HT-29 (cell line): ENCODE measurements at places on chromosomes 11 and 22. TPM values are rescaled to one million over a fixed set of nuclear protein-coding genes. Genes with fewer than 3 reads are reported as not detected.
A peak's percentile ranks its signal among the peaks of the same experiment; 100 is the strongest.

DNA sequence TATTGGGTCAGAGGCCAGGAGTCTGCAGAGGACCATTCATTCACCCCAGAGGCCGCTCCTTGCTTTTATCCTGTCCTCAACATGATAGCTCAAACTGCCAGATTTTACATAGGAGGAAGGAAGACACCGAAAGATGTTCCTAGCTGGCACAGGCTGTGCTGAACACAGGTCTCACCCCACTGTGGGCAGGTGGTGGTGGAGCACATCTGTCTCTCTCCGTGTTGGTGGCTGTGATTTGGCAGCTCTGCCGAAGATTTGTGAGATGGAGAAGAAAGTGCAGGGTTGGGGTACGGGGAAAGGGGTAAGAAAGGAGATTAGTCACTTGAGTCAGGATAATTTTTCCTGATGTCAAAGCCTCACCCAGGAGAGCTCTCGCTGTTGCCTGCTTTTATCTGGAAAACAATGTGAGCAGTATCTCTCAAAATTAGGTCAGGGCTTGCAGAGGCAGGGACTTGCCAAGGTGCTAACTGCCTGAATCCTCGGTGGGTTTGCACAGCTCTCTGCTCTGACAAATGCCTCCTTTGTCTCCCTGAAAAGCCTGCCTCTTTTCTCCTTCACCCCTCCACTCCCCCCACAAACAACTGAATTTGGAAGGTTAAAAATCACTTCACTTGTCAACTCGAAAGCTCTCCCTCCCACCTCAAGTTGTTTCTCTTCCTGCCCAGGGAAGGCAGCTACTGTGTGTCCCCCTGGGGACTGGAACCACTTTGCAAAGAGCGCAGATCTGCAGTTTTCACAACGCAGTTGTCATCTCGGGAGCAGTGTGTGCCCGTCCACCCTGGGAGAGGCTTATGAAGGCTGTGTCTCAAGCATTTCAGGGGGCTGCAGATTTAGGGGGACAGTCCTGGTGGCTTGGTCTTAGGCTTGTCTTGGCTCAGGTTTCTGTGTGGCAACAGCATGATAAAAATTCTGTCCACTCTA lies 299.7 kb downstream of the ST3GAL4 start:
- no peak for DNase-seq

DNA sequence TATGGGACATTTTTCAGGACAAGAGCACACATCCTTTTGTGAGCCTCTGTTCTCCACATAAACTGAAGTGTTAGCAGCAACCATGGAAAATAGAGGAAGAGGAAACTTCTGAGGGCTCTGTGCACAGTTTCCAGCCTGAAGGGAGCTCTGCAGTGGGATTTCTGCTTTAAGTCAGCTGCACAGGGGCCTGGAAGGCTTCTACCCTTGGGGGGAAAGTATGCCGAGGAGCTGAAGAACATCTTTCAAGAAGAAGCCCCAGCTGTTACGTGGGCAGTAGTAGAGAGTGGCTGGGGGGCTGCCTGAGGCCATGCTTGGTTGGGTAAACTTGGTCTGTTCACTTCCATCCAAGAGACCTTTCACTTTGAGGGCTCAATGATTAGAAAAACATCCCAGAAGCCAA lies 82.7 kb upstream of the EED start:
- DNase-seq = no peak

DNA sequence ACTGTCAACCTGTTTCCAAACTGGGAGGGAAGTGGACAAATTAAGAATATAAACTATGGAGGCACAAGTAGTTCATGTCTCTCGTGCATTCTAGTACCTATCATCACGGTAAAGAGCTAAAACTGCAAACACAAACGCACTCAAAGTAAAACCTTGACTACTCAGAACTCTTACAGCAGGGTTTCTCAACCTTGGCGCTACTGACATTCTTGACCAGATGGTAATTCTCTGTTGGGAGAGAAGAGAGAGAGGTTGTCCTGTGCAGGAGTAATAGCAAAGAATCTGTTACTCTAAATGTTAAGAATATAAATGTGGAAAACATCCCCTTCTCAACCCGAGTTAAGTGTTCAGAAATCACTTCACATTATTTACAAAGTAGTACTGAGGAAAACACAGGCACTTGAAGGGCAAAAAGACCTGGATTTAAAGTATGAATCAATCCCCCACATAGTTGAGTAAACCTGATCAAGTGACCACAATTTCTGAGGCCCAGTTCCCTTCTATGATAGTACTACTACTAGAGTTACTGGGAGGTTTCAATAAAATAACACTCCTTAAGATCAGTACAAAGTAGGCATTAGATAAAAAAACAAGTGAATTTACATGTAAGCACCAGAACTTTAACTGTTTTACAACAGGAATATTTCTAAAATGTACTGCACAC lies 73.1 kb upstream of the ARHGAP32 start:
- no peak for DNase-seq

GRCh38 chr11:34680918-34681586 lies 60.2 kb downstream of the EHF start:
- peak; percentile 88 for DNase-seq

DNA sequence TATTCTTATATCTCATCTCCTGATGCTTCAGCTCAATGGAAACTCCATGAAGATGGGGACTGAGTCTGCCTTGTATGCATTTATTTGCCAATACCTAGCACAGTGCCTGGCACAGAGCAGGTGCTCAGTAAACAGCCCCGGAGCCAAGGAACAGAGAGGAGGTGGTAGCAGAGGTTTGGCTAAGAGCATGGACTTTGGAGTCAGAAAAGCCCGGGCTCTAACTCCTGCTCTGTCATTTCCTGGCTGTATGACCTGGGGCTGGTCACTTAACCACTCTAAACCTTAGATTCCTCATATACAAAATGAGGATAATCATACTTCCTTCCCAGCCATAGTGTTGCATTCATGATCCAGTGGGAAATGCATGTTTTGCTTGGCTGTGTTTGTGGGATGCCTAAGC lies 36.6 kb downstream of the TP53I11 start:
- DNase-seq = no peak

GRCh38 chr22:20783844-20784723 lies 10.2 kb downstream of the SERPIND1 start:
- DNase-seq = peak; percentile 79

DNA sequence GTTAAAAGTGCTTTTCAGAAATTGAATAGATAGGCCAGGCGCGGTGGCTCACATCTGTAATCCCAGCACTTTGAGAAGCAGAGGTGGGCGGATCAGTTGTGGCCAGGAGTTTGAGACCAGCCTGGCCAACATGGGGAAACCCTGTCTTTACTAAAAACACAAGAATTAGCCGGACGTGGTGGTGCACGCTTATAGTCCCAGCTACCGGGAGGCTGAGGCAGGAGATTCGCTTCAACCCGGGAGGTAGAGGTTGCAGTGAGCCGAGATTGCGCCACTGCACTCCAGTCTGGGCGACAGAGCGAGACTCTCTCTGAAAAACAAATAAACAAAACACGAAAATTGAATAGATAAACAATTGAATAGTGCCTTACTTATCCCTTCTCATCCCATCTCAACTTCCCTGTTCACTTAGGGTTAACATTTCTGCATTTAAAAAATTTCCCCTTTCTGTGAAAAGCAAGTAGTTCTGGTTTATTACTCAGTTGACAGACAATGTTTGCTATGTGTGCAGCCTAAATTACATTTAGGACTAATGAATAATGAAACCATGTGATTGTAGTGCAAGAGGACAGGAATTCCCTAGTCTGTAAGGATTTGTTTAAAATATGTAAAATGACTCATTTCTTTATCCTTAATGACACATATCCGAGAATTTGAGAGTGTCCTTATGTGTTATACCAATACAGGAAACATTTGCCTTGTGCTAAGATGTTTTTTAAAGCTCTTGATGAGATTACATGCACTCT lies 6.0 kb downstream of the RNF169 start:
- no peak for DNase-seq

DNA sequence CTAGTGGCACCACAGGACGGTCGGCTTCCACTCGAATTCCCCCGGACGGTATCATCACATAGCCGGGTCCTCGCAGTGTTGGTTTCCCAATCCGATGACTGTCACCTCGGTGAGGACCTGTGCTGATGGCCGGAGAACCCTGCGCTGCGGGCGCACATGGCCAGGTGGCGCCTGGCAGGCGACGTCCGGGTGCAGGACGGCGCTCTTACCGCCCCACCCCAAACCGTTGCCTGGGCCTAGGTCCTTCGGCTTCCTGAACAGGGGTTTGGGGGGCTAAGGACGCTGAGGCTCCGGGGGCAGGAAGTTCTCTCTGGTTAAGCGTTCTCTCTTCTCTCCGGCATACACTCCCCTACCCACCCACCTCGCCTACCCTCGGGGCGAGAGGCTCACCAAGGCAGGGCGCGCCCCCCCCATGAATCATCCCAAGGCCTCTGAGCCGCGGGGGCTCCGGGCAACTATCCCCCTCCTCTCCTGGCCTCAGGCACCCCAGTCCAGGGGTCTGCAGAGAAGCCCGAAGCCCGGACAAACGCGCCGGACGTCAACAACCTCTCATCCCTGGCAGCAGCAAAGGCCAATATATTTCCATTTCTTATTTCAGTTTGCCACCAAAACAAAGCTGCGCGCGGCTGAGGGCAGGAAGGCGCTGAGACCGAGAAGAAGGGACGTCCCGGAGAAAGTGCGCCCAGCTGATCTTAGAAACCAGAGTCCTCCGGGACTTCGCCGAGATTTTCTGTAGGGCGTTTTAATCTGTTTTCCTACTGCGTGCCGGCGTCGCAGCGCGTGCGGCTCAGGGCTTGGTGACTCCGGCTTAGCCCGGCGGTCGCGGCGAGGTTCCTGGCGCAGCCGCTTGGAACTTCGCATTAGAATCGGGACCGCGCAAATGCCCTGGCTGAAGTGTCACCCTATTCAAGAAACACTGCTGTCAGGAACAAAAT lies 5.6 kb downstream of the ALX4 start:
- no peak for DNase-seq

DNA sequence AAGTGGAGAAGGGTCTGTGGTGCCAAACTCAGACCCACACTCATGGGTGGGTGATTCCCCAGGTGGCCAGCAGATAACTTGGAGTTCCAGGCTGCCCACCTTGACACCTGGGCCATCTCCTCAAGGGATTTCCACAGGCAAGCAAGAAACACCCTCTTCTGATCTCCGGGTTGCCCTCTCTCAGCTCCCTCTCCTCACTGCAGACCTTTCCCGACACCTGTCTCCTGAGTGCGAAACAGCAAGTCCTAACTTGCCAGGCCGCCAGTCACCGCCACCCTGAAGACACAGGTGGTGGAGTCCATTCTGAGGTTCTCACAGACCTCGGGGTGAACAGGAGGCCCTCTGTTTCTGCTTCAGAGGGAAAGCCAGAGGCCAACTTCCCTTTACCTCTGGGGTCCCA lies 16.6 kb downstream of the GALNT18 start:
- no peak for DNase-seq

GRCh38 chr11:120139316-120140069 lies 1.6 kb upstream of the TRIM29 start:
- no peak for DNase-seq

DNA sequence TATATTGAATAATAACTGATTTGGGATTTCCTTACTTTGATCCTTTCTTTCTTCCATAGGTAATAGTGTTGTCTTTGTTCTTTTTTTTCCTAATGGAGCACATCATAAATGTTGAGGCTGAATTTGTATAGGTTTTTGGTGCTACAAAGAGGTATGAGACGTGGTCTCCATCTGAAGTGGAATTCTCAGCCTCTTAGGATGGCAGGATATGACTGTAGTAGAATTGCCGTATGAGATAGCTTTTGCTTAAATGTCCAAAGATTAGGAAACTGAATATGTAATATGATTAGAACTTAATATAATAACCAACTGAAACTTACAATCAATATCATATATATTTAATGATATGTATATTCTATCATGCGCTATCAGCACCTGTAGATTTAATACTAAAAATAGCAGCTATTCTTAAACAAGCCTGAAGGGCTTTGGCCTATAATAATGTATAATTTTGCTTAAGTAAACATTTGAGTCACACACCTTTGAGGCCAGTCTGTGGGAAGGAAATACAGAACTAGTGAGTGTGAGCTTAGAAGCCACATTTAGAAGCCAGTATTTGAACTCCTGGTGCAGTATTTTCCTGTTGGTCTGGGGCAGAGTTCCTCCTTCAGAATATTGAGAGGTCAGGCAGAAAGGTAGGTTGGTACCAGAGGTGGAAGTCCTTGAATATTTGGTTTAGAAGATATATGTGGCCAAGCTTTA lies 62.6 kb downstream of the SWAP70 start:
- DNase-seq = peak; percentile 55

DNA sequence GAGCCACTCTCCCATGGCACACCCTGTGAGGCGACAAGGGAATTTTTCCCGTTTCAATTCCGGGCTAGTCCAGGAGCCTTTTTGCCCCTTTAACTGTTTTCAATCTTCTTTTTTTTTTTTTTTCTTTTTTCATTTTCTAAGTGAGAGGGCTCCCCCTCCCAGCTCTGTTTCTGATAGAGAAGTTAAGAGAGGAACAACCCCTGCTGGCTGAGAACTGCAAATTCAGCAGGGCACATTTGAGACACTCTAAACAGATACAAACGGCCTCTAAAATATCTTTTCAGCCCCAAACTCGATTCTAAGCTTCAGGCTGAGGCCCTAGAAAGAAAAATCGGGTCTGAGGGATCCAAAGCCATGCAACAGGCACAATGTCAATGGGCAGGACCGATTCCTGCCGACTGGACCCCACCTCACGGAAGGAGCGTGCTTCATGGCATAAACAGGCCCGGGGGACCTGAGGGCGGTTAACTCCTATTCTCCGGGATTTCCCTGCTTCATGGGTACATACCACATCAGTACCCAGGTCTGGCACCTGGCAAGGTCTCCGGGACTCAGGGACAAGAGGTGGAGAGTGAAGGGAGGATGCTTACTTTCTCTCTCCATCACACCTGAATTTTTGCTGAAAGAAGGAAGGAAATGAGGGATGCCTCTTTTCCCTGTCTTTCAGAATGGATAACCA lies 627.5 kb downstream of the BUD13 start:
- DNase-seq = no peak

- no peak for DNase-seq
Measured at GRCh38 chr11:69105461-69106030, 50.2 kb upstream of the SMIM38 start.

DNA sequence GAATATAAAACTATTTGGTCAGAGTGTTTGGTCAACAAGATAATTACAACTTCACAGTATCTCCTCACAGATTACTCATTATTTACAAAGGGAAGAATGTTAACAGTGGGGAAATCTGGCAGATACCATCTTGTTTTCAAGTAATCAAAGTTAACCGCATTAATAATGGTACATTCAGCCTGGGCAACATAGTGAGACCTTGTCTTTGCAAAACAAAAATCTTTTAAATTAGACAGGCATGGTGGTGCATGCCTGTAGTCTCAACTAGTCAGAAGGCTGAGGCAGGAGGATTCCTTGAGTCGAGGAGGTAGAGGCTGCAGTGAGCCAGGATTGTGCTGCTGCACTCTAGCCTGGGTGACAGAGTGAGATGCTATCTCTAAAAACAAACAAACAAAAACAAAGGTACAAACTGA lies 78.5 kb downstream of the ACER3 start:
- peak; percentile 65 for DNase-seq

The LSP1 gene
- total RNA-seq = 0.05 and 0.60 TPM in 2 replicates

The MRGPRX3 gene
- total RNA-seq = not detected in 2 replicates

The MS4A2 gene
- total RNA-seq = not detected in 2 replicates

The CSF2RB gene
- total RNA-seq = not detected in 2 replicates

The OR52H1 gene
- not detected in 2 replicates for total RNA-seq

The BIRC3 gene
- 0.94 and 1.4 TPM in 2 replicates for total RNA-seq

The FZD4 gene
- total RNA-seq = 1.1 and 1.6 TPM in 2 replicates

The ADAMTS15 gene
- not detected in 2 replicates for total RNA-seq

The ACR gene
- not detected in 2 replicates for total RNA-seq

The EXPH5 gene
- 9.8 and 10.6 TPM in 2 replicates for total RNA-seq
